ENCODE measurements at places on chromosomes 11 and 22.

GRCh38 chr22:37848587-37849088 is 581 bp upstream of the EIF3L start:
- DNase-seq: no peak

DNA sequence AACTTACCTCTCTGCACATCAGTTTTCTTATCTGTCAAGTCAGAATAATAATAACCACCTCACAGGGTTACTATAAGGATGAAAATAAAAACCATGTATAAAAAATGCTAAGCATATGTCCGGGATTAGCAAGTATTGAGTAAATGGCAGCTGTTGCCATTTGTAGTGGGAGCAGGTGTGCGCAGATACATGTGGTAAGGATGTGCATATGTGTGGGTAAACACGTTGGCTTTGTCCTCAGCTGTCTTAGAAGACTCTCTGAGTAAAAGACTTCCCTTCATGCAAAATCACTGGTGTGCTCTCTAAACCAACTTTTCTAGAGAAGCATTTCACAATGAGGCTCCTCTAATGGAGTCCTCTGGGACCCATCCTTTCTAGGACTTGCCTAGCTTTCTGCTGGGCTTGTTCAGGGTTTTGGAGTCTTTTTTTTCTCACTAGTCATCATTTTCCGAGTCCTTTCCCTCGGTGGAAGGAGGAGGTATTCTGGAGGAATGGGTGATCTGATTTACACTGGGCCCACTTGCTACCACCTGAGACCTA is 62.4 kb downstream of the NELL1 start:
- DNase-seq: no peak

DNA sequence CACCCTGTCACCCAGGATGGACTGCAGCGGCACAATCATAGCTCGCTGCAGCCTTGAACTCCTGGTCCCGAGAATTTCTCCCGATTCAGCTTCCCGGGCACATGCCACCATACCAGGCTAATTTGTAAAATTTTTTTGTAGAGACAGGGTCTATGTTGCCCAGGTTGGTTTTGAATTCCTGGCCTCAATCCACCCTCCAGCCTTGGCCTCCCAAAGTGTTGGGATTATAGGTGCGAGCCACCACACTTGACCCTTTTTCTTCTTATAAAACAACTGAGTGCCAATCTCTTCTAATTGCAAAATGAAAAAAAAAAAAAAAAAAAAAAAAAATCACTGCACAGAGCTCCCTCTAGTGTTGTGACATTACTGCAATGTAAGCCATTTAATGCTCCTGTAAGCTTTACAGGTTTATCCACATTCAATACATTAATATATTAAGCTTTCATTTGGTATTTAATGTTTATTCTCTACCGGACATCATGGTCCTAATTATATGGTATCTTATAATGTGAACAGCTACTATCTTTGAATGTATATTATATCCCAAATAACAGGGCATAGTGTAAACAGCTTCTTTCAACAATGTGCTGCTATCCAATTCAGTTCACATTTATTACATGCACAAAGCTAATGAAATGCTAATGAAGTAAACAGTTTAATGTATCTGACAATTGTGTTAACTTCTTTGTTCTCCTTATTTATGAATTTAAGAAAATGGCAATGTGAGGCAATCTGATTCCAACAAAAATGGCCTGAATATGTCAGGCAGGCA is 44.6 kb downstream of the COPB1 start:
- no peak for DNase-seq

GRCh38 chr22:37604875-37605274 is 3.8 kb upstream of the GGA1 start:
- DNase-seq: peak; percentile 21

DNA sequence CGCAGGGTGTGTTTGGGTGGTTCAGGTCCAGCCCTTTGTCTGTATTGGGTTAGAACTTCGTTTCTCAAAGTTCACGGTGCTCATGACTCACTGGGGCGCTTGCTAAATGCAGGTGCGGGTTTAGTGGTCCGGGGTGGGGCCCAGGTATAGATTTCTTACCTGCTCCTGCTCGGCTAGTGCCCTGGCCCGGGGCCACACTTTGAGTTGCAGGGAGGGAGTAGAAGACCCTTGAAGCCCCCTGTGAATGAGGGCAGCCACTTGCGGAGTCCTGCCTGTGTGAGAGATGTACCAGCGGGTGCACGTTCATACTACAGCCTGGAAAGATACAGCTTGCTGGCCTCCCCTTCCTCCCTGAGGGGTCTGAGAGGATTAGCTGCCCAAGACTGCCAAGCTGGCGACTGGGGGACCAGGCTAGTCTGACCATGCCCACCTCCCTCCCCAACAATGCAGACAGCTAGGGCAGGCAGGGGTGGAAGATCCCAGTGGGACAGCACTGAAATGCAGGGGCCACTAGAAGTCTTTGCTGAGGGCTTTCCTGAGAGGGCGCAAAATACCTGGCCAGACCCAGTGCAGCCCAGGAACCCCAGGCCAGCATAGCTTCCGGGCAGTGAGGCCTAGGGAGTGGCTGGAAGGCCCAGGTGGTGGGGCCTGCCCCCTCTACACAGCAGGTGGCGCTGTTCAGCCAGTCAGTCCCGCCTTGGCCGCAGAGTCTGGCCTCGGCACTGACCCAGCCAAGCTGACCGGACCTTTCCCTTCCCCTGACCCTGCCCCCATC is 5.1 kb upstream of the MYRF start:
- no peak for DNase-seq

GRCh38 chr11:32586576-32587190 is 3.1 kb downstream of the EIF3M start:
- DNase-seq: no peak

DNA sequence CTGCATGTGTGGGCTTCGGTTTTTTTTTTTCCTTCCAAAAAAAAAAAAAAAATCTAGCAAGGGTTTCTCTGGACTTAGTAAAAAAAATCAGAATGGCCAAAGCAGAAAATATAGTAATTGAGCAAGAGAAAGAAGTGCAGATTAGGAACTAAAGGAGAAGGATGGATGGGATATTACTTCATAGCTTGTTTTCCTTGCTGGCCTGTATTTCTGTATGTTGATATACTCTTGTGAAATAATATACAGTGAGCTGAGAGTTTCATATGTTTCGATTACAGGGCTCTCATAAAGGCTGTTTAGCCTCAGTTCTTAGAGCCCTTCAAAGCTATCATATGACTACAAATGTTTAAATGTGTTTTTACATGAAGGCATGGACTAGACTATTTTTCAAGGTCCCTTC is 34.3 kb upstream of the NFRKB start:
- no peak for DNase-seq

GRCh38 chr22:21098099-21098671 is 52.4 kb downstream of the LRRC74B start:
- DNase-seq: no peak

DNA sequence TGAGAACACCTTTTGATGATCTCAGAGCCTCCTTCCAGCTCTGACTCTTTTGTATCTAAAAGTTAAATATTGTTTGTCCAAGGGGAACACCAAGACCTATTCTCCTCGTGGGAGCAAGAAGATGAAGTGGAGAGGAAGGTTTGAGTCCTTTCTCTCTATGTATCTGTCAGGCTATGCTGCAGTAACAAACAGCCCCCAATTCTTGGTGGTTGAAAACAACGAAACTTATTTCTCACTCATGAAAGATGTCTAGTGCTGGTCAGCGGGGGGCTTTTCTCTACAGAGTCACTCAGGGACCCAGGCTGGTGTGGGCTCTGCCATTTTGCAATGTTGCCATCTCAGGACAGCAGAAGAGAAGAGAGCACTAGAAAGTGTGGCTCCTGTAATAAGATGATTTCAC is 6.2 kb upstream of the CRYBB2 start:
- DNase-seq: no peak

DNA sequence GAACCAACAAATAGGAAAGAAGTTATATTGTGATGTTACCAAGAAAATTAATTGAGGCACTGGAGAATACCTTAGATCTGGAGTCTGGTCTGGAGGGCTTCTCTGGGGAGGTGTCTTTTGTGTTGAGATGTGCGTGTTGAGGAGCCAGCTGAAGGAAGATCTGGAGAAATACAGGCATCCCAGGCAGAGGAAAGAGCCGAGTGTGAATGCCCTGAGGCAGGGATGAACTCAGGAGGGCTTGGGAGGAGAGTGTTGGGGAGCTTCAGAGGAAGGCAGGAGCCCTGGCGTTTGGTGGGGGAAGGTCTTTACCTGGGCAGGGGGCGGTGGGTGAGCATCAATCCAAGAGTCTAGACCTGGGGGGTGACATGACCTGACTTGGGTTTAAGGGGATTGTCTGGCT is 13.1 kb downstream of the SYNGR1 start:
- DNase-seq: no peak

DNA sequence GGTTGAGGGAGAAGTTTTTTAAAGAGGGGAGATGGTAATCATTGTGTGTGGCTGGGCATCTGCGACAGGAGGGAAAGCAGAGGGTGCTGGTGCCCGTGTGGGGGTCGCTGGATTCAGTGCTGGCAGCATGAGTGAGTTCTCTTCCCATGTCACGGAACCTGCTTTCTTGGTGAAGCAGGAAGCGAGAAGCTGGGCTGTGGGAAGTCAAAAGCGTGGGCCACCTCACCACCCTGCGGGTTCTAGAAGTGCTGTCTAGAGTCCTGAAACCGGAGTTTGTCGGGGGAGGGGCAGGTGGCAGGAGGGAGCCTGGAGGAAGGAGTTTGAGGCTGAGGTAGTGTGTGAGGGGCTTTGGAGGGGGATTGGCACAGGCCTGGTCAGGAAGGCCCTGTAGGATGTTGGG is 14.2 kb downstream of the SART1 start:
- no peak for DNase-seq

DNA sequence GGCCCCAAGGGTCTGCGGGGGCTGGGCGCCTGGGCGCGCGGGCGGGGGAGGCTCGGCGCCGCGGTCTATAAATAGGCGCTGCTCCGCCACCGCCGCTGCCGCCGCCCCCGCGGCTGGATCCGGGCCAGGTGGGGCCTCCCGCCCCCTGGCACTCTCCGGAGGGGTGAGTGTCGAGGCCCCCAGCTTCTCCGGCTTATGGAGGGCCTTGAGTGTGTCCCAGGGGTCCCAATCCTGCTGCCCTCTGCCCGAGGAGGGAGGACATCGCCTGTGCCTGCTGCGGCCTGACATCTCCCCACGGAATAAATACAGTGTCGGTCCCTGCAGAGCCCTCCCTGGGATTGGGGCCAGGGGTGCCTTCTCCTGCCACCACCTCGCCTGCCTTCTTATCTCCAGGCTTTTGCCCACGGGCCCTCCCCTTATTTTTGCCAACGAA is 4.3 kb upstream of the GP1BB start:
- no peak for DNase-seq

DNA sequence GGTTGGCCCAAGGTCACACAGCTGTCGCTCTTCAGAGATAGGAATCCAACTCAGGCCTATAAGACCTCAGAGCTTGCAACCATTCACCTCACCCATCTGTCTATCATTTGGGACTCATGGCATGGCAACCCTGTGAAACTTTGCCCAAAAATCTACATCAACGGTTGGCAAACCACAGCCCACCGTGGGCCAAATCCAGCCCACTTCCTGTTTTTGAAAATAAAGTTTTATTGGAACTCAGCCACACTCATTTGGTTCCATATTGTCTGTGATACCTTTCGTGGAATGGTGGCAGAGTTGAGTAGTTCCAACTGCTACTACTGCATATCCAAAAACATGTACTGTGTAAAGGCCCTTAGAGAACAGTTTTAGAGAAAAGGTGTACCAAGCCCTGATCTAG is 307.8 kb downstream of the MN1 start:
- no peak for DNase-seq

DNA sequence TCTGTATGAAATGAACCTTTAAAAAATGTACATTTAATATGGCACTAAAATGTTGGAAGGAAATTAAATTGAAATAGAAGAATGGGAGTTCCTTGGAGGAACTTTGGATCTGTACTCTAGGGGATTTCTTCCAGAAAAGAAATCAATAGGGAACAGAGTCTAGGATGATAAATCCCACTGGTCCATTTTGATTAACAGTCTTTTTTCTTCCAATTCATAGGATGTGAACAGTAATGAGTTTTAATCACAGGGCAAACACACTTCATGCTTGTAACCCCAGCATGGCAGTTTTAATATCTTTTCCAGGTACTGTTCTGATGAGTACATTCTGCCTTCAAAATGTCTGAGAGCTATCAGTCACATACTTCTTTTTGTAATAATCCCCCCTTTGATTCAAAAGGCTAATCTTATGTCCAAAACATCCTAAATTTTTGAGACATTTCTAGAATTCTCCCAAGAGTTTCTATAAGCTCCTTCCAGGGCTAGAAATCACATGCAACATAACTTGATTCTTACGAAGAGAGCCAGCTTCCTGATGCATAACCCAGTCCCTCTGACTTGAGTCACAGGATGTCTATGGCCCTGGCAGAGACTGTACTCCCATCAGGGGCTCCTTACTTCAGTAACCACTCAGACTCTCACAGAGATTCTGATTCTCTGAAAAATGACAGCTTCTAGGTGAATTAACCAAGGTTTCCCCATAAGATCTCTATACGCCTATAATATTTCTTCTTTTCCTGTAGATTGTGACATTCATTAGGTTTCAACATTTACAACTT is 112.9 kb downstream of the SLC36A4 start:
- no peak for DNase-seq

DNA sequence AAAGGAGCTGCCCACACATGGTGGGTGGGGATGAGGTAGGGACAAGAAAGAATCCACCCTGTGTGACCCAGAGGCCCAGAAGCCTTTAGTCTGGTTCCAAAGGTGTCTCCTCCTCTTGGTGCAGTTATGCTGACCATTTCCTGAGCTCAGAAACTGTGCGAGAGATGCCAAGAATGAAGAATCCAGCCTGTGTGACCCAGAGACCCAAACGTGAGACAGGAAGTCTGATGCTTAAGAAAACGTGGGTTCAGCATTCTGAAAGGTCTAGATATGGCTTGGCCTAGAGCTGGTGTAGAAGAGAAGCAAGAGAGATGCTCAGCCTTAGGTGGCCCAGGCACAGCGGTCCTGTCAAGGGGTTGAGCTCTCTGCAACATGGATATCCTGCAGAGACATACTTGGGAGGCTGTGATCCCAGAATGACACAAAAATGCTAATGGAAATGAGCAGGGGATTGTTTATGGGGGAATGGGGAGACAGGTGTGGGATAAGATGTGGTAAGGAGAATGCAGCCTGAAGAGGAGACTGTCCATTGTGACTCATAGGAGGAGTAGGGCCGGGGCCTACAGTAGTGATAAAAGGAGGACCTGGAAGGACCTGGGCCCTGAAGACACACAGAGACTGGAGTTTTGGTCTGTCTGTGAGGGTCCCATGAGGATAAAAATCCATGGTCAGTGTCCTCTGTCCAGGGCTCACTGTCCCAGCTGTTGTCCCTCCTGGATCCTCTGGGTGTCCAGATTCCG is 79.0 kb downstream of the ZNF280B start:
- DNase-seq: no peak

DNA sequence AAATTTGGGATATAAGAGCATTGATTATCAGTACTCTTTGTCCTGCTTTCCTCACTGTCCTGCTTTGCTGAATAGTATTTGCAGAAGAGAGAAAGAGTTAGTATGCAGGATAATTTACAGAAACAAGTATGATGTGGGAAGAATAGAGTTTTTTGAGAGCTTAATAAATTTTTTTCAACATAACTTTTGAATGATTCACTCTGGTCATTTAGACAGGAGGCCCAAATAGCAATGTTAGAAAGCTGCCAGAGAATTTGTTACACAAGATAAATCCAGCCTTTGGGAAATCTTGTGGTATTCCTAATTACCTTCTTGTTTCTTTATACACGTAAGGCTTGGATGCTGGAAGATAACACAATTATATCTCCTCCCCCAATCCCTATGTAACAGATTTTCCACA is 484.6 kb downstream of the CNTN5 start:
- DNase-seq: no peak

Data from activated CD4-positive, CD25-positive, alpha-beta regulatory T cell (primary cell).